Activated CD4-positive, alpha-beta T cell treated with anti-CD3 and anti-CD28 coated beads for 48 hours (primary cell): ENCODE measurements at places on chromosomes 2 and 18.

DNA sequence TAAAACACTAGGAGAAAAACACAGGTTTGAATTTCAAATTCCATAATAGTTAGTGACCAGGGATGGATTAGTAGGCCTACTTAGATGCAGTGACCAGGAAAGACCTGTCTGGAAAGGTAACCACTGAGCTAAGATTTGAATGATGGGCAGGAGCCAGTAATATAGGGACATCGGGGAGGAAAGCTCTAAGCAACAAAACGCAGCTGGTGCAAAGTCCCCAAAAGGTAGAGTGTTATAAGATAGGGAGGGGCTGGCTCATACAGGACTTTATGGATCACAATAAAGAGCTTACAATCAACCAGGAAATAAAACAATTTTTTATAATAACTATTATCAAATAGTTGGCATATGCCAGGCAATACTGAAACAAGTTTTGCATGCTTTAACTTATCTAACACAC, 849.4 kb downstream of the LRRTM4 start:
- no peak for DNase-seq

GRCh38 chr2:158740127-158740526, 55.0 kb upstream of the DAPL1 start:
- DNase-seq = no peak

DNA sequence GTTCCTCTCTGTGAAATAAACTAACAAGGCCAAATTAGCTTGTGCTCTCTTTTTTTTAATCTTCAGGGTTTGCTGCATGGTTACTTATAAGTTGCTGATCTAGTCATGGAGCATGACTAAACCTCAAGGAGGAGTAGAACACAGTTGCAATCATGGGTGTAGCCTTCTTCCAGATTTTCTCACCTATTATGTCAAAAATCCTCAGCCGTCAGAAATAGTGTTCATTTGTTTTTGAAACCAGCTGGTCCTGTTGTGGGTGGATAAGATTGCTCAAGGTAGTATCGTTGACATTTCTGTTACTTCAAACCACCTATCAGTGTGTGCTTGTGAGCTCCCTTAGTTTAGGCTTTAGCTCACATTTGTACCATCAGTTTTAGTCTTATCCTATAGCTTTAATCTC, 11.2 kb downstream of the RELCH start:
- DNase-seq = no peak

- DNase-seq = no peak
Observed at GRCh38 chr2:204662956-204663355, 117.7 kb downstream of the PARD3B start.

DNA sequence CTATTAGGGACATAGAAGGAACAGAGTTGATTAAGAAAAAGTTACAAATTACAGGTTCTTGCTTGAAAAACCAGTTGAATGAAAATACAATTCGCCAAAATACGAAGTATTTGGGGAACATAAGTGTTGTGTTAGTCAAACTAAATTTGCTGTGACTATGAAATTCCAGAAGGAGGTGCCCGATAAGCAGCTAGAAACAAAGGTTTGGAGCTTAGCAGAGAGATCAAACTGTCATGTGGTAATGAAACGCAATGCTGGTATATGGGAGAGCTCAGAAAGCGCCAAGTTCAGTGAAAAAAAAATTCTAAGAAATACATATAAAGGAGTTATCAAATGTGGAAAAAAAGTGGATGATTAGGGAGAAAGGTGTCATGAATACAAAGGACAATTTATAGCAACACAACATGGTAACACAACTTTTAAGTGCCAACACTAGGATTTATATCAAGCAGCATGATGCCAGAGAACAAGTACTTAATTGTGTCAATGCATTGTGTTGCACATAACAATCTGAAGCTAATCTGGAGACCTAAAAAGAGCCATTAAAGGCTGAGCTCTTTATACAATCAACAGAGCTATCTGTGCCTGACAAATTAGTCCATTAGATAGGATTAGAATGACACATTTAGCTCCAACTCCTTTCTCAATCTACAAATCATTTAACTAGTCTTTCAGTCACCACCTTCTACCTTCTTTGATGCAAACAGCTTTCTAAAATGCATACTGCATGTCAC, 31.2 kb downstream of the SMAD2 start:
- DNase-seq = no peak
